ENCODE measurements at places on chromosomes 5 and 9.

DNA sequence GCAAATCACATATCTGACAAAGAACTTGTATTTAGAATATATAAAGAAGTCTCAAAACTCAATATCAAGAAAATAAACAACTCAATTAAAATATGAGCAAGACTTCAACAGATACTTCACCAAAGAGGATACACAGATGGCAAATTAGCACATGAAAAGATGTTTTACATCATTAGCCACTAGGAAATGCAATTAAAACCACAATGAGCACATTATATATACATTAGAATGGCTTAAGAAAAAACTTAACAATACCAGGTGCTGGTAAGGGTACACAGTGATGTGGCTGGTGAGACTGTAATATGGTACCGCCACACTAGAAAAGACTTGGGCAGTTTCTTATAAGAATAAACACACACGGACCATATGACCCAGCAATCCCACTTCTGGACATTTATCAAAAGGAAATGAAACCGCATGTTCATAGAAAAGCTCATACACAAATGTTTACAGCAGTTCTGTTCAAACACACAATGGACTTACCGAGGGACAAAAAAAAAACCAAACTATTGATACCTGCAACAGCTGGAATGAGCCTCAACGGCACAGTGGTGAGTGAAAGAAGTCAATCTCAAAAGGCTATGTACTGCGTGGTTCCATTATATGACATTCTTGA, 27.6 kb downstream of the SEMA4D start:
- DNase-seq = no peak

DNA sequence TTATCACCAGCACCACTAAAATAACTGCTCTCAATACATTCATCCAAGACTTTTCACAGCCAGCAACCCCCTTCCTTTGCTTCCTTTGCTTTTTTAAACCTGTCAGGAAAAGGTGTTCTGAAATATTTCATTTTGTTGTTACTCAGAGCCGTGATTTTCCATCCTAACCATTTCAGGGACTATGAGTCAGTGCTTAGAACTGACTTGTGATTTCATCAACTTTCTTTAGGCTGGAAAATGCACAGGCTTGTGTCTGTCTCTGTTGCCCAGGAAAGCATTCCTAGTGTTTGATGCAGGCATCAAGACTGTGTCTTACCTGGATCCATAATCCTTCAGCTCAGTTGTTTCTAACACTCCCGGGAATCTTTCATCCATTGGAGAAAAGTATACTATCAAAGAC, 805.6 kb downstream of the BRINP1 start:
- DNase-seq = no peak

GRCh38 chr5:152376886-152377285, 28.2 kb downstream of the NMUR2 start:
- no peak for DNase-seq

DNA sequence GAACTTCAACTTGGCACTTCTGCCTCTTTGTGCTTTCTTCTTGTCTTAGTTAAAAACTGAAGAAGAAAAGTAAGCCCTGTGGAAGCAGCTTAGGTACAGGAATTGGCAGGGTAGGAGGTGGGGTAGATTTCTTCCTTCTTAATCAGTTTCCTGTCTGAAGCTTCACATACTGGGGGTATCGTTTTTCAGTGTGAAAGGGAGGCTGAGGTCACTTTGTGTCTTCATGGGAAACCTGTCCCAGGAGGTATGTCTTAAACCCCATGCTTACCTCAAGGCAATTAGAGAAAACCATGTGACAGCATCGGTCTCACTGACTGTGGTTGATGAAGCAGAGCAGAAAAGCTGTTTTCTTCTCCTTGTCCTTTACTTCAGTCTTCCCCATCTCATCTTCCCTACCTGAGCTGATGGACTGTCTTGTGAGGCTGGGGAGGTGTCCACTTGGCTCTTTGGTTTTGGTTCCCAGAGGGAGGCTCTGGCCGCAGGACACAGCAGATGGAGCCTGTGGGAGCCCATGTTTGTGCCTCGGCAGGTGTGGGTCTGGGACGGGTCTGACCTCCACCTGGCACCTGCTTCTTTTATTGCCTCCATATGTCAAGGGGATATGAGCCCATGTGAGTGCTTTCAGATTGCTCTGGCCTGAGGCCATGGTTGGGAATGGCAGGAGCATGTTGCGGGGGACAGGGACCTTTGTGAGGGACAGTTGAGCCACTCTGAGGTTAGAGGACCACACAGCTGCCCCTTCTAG, 47.0 kb downstream of the SH3GL2 start:
- DNase-seq = no peak

DNA sequence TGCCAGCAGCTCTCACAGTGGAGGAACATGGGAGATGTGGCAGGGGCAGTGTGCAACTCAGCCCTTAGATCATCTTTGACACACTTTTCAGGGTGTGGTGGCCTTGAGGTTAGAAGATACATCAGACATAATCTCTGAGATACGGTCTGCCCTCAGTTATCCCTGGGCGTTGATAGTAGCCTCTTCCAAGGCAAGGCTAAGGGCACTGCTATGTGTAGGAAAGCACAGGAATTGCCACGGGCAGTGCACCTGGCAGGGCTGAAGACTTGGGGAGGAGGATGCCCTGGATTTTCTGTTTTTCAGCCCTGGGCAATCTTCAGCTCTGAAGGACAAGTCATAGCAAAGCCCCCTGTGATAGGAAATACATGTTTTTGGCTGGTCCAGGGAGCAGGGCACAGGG, 206.7 kb downstream of the GOLPH3 start:
- DNase-seq = no peak

DNA sequence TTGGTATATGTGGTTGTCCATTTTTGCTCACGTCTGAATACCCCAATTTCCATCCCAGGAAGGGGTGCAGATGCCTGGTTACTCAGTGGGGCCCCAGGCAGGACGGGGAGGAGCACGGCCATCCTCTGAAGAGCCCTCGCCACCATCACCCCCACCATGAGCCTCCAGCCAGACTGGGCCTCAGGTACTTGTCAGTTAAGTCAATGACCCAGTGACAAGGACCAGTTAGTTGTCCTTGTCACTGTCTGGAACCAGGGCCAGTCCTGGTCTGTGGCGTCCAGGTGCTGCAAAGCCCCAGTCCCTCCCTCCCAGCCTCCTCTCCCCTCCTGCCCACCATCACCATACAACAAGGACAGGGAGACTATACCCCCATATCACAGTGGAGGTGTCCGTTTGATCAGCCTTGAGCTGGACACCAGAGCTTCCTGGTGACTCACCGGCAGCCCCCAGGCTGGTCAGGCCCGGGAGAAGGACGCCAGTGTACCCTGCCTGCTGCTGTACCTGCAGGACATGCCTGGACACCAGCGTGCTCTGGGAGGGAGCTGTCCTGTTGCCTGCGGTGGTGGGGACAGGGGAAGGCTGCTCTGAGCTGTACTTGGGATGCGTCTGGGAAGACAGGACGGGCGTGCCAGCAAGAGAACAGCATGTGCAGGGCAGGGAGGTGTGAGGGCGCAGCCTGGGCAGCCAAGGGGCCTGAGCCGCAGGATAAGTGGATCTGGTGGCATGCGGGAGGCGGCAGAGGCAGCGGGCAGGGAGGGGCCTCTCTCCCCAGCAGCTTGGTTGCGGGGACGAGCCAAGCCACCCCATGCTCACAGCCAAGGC, 32.6 kb upstream of the TTLL11 start:
- no peak for DNase-seq

All from renal pelvis (tissue), 12 donors.